ENCODE measurements at places on chromosomes 2 and 18.

DNA sequence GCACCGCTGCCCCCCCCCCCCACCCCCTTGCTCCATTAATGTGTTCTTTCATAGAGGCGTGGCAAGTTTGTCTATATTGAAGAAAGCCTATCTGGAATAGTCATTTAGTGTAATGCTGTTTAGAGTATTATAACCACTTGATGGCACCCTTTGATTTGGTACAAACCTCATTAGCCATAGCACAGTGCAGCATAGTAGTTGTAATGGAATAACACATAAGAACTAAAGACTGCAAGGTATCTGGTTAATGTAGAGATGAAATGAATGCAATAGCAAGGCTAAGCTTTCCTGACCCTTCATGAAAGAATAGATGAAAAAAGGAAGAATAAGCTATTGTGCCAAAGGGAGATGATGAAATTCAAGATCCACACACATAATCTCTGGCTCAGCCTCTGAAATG is 81.9 kb downstream of the EHBP1 start:
- DNase-seq = peak; percentile 67

DNA sequence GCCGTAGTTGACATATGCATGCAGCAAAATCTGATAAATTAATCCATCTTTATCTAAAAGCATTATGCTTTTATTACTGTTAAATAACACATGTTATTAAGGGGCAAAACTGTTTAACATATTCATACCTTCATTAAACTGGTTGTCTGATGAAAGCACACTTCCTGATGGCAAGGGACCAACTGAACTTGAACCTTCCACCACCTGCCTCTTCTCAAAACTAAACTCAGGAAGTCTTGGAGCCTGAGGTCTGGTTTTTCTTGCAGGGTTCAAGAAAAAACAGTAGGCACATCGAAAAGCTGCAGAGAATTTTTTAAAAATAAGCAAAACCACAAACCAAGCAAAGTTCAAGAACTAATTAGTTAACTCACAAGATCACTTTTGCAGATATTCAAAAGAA is 64.9 kb downstream of the LNPK start:
- no peak for DNase-seq

DNA sequence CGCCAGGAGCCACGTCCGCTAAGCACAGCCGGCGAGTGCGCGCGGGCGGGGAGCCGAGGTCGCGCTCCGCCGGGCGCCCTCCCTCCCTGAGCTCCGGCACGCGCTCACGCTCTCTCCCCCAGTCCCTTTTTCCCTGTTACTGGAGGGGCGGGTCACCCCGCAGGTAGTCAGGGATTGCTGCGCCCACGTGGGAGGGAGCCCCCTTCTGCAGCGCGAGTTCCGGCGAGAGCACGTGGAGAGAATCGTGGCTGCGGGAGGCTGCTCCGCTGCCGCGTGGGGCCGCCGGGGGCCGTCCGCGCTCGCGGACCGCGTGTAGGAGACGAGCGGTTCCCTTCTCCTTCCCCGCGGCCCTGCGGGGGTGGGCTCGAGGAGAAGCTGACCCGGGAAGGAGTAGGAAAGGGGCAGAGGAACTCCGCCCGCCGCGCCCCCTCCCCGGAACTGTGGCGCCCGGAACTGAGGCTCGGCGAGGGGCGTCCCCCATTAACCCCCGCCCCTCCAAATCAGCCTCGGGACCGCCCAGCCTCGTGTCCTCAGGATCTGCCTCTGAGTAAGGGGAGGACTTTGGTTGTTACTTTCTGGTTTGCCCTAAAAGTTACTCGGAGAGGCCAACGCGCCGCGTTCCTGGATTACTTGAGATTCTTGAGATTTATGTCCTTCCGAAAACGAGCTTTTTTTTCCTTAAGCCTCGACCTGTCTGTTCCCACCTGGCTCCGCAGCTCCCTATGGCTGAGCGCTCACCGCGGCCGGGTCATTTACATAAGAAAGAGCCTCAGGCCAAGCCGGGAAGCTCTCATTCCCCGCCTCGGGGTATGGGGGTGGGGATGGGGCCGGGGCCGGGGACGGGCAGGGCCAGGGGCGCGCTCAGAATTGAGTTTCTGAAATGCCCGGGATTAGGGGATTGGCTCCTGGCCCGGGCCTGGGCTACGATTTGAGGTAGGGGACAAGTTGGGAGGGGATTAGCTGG is 1.1 kb downstream of the HK2 start:
- peak; percentile 27 for DNase-seq

- no peak for DNase-seq
Measured at GRCh38 chr2:2853346-2853745, 522.3 kb upstream of the MYT1L start.

DNA sequence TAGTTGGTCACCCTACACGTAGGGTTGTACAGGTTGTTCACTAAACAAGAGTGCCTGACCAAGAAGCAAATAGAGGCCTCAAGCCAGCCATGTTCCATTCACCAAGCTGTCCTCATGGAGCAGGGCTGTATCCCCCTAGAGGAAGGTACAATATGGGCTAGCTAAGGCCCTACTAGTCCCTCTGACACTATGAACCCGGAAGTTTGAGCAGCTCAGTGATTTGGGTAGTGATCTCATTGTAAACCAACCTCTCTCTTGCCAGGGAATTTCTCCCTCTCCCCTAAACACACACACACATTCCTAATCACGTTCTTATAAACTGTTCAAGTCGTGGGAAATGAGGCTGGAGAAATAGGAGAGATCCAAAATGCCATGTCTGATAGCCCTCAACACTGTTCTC is 6.7 kb upstream of the CYS1 start:
- no peak for DNase-seq

GRCh38 chr18:21444465-21445212 is 155.9 kb downstream of the ESCO1 start:
- peak; percentile 49 for DNase-seq

DNA sequence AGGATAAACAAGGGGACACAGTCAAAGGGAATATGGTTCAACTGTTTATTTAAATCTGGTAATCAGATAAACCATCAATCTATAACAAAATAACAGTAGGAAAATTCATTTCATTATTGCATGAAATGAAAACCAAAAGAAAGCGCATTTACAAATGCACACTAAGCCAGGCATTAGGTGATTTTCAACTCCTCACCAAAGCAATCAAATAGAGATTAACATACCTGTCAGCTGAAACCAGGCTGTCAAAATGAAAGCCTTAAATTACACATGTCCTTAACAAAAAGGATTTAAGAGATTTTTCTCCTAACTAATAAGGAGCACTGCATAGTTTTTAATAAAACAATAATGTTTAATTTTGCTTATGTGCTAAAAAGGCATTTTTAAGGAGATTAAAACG is 23.0 kb downstream of the STK39 start:
- DNase-seq = no peak

GRCh38 chr2:157327200-157327599 is 1.6 kb upstream of the ERMN start:
- no peak for DNase-seq

DNA sequence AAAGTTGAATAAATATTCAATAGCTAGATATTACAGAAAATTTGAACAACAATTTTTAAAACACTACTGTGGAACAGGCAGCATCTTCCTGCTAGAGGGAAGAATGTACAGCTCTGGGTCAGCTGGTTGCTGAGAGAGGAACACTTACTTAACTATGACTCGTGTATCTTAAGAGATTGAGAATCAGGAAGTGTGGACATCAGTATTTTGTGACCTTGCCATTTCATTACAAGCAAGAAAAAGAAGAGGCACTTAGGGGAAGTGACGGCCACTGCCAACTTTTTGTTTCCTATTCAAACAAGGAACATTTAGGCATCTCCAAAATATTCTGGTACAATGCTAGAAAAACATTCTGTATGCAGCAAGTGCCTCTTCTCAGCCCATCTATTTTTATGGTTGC is 45.9 kb downstream of the ITPRID2 start:
- DNase-seq = peak; percentile 87

GRCh38 chr2:33166287-33166881 is 219.6 kb downstream of the LTBP1 start:
- no peak for DNase-seq

DNA sequence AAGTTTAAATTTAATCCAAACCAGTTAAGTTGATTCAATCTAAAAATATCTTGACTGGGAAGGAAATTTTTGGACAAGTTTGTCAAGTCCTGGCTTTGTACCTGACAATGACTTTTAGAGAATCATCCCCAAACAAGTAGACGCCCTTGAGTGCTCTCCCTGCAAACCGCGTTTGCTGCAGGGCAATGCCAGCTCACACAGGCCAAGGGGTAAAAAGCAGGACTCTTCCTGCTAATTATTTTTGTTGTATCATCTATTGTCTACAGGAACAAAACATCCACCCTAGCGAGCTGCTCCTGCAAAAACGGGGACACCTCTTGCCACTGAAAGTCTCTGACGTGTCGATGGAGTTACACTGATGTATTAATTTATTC is 10.9 kb downstream of the ID2 start:
- DNase-seq = no peak

DNA sequence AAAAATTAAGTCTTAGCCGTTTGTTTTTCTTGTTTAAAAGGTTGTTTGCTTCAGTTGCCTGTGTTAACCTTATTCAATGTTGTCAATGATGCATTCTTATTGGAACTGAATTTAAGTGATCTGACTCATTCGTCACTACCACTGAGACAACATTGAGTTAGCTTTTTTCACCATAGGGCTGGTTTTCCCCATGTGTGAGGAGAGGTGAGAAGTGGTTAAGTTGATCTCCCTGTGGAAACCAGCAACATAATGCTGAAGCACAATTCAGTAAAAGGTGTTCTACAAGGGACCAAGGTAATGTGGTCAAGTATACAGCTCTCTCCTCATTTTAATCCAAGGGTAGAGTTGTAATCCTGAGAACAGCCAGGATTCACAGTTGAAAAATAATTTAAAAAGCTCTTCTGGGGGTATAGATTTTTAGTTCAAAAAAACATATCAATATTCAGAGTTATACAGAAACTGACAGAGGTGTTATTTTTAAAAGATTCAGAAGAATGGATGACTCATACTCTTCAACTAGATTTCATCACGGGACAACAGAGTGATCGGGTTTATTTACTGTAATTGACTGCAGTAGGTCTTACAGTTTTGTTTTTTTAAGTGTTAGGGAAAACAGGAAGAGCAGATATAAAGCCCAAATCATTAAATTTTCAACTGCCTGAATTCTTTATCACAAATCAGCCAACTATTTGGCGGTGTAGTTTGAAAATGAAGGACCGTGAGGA is 12.6 kb downstream of the NOP58 start:
- DNase-seq = no peak

DNA sequence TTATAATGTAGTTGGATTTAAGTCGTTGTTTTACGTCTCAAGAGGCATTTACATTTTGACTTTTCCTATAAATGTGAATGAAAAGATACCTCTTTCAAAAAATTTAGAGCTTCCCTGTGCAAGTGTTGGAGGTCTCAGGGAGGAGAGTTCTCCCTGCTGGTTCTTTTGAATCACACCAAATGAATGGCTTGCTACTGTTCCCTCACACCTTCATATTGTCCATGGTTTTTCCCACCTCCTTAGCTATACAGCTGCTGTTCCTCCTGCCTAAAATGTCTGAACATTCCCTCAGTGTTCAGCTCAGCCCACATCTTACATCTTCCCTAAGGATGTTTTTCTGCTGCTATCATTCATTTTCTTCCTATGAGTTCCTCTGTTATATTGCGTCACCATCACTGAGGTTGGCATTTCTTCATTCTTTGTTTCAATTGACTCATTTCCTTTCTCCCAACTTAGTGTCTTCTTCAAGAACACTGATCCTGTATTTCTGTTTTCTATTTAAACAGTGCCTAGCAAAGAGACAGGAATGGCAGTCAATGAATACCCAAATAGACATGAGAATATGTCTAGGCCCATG is 46.0 kb downstream of the COX7A2L start:
- DNase-seq = peak; percentile 68

GRCh38 chr2:127163921-127164320 is 56.2 kb downstream of the CYP27C1 start:
- no peak for DNase-seq

DNA sequence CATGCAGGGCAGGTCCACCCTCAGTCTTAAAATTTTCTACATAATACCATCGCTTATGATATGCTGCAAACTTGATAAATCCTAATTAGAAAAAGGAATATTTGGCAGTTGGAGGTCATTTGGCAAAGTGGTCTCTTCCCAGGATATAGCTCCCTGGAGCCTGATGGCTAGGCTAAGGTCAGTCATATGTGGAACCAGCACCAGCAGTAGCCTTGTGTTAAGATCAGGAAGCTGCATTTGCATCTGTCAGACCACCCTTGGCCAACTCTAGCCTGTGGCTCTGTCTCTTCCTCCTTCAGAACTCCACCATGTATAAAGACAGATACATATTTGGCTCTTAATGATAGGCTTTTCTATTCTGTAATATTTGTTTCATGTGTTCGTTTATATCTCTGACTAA is 5.4 kb upstream of the HK2 start:
- DNase-seq = no peak

DNA sequence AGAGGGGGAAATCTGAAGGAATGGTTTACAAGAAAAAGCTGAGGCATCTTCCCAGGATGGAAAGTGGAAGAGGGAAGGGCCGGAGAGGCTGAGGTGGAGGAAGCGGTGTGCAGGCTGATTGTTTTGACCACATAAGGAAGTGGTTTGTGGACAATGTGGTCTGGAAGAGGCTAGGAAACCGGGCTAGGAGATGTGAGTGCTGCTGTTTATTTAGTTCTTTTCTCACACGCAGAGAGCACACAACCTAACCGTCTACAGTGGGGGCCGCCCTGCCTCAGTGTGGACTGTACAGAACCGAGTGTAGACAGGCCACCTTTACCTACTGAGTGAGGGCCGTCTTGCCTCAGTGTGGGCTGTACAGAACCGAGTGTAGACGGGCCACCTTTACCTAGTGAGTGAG is 251.7 kb upstream of the PXDN start:
- peak; percentile 21 for DNase-seq

- no peak for DNase-seq
Measured at GRCh38 chr2:182281276-182281675, 145.6 kb downstream of the PDE1A start.

GRCh38 chr2:101415220-101415619 is 27.9 kb upstream of the CREG2 start:
- no peak for DNase-seq

GRCh38 chr2:85678377-85678776 is 10.4 kb upstream of the SFTPB start:
- no peak for DNase-seq

DNA sequence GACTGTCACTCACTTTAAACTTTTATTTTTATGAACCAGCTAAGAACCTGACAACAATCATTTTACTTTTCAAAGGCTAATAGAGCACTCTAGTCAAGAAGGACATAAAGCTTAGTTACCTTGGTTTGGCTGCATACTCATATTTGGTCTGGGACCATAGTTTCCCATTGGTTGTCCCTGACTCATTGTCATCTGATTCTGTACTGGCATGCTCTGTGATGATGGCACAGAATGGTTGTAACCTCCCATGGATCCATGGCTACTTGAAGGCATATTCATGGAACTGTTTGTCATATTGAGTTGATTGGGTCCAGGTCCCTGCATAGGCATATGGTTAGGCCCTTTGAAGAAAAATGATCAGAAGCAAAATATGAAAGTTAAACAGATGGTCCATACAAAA is 37.9 kb downstream of the SS18 start:
- no peak for DNase-seq

GRCh38 chr2:128722489-128722888 is 403.8 kb upstream of the HS6ST1 start:
- DNase-seq = no peak

- DNase-seq = no peak
Measured at GRCh38 chr2:228731517-228731916, 539.6 kb downstream of the PID1 start.

- DNase-seq = no peak
Measured at GRCh38 chr2:228245601-228246000, 64.1 kb upstream of the SPHKAP start.

GRCh38 chr18:10329101-10329500 is 125.3 kb upstream of the APCDD1 start:
- DNase-seq = no peak
